ENCODE measurements at places on chromosomes 5 and 9.

- no peak for DNase-seq
- no peak overlapping the region for H3K4me3 ChIP-seq
- H3K36me3 ChIP-seq = no peaks in the 10 kb centered on the region
Observed at GRCh38 chr5:36836831-36837230, 39.7 kb upstream of the NIPBL start.

GRCh38 chr9:17776735-17777134, 197.9 kb downstream of the SH3GL2 start:
- no peaks in the 10 kb centered on the region for H3K27me3 ChIP-seq
- no peaks in the 10 kb centered on the region for H3K36me3 ChIP-seq
- no peaks in the 10 kb centered on the region for H3K4me1 ChIP-seq
- no peak overlapping the region for H3K4me3 ChIP-seq
- DNase-seq = no peak
- no peak overlapping the region for H3K27ac ChIP-seq

DNA sequence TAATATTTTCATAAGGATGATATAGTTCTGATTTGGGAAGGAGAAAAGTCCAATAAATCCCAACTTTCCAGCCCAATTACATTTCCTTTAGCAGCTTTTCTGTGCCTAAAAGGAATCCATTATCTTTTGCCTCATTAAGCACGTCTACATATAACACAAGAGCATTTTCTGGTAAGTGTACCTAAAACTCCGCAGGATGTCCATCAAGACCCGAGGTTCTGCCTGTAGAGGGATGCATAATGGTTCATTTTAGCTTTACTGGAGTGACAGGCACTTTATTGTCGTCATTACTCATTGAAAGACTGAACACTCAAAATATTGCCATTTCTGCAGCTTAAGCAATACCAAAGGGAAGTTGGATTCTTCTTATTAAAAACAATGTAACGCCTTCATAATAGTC, 669.0 kb downstream of the PRELID2 start:
- no peak overlapping the region for H3K4me3 ChIP-seq
- no peaks in the 10 kb centered on the region for H3K36me3 ChIP-seq
- no peaks in the 10 kb centered on the region for H3K27me3 ChIP-seq
- DNase-seq = no peak

DNA sequence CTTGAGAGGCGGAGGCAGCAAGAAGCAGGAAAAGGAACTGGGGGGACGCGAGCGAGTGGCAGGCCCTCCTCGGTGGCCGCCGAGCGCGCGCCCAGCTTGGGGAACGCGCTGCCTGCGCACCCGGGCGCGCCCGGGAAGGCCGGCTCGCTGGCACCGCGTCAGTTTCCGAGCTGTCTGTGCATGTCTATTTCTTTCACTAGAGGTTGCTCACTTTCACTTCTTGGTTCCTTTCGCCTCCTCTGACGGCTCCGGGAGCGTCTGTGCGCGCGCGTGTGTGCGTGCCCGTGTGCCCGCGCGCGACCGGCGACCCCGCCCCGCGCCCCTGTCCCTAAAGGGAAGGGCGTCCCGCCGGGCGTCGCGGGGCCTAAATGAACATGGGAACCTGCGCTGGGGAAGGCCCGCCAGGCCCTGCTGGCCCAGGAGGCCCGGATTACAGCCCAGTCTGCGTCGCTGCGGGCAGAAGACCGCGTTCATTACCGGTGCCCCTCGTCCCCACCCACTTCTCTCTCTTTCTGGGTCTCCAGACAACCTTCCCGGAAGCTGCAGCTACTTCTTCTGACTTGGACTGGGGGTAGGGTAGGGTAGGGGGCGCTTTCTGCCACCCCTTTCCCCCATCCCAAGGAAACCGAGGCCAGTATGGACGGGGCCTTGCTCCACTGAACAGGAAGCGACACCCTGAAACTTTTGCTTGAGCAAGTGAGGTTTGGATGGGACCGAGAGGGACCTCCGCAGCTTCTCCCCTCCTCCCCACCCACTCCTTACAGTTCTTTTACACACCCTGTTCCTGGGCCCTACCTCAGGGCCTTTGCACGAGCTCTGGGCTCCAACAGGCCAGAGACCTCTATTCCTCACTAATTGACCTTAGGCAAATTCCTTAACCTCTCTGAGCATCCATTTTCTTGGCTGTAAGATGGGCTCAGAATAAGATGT, 205.8 kb upstream of the IER5L start:
- H3K4me1 ChIP-seq = peaks cover 16% of the 10 kb centered on the region
- H3K27ac ChIP-seq = no peak overlapping the region
- DNase-seq = no peak
- H3K36me3 ChIP-seq = no peaks in the 10 kb centered on the region
- H3K4me3 ChIP-seq = peak overlapping the region; percentile 72
- peaks cover 10% of the 10 kb centered on the region for H3K27me3 ChIP-seq

- no peak overlapping the region for H3K27ac ChIP-seq
- H3K27me3 ChIP-seq = no peaks in the 10 kb centered on the region
- no peaks in the 10 kb centered on the region for H3K36me3 ChIP-seq
- DNase-seq = no peak
- no peak overlapping the region for H3K4me3 ChIP-seq
- peaks cover 15% of the 10 kb centered on the region for H3K4me1 ChIP-seq
Observed at GRCh38 chr9:137607141-137607857, 1.8 kb downstream of the ARRDC1 start.

Measured in H1 (cell line).